EL (cell line): ENCODE measurements at places on chromosomes 16 and 17.
A peak's percentile ranks its signal among the peaks of the same experiment; 100 is the strongest.

GRCh38 chr17:79806446-79806760, 9.5 kb upstream of the CBX8 start:
- no peak for DNase-seq

GRCh38 chr17:49112936-49113335, 19.6 kb upstream of the B4GALNT2 start:
- no peak for DNase-seq

GRCh38 chr17:82603981-82604448, 44.2 kb downstream of the WDR45B start:
- DNase-seq, result no peak

- no peak for DNase-seq
These were observed 196.6 kb downstream of the RAB11FIP4 start for GRCh38 chr17:31588034-31588433.

DNA sequence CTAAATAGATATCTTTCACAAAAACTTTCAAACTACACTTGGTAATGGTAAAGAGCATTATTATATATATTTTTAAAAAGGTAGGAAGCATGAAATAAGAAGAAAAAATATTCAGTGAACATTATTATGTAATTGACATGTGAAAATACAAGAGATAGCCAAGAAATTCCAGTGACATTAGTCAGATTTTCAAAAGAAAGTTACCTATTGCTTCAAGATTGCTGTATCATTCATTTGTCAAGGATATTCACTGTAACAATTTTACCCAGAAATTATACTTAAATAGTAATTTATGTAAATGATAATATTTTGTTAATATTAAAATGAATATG, 350.2 kb downstream of the KIF2B start:
- no peak for DNase-seq

DNA sequence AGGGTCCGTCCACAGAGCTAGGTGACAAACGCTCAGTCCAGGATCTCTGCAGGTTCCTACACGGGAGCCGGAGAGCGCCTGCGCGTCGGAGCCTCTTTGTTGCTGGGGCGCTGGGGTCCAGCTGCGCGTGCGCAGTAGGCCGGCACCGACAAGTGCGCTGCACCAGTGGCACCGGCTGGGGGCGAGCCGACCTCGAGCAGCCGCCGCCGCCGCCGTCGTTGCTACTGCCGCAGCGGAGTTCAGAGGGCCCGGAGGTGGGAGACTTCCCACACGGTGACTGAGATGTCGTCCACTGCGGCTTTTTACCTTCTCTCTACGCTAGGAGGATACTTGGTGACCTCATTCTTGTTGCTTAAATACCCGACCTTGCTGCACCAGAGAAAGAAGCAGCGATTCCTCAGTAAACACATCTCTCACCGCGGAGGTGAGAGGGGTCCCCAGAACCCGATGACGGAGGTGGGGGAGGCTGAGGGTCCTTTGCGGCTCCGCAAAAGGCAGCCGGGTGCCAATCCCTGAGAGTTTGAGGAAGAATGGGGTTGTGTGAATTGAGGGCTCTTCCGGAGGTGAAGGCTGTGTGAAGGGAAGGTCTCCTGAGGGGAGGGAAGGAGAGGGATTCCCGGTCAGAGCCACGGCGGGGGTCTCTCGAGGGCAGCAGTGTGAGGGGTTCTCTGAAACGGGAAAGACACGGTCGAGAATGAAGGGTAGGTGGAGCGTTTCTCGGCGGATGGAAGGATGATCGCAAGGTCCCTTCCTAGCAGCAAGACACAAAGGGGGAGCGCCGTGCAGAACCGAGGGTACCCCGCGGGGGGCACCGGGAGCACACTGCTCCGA, at the start of gene GDPD1:
GDPD1 (plus strand) TSS at position 184 of the 831 bp plus-strand sequence; CDS start at position 283, 99 bp downstream.
- peak; percentile 92 for DNase-seq

DNA sequence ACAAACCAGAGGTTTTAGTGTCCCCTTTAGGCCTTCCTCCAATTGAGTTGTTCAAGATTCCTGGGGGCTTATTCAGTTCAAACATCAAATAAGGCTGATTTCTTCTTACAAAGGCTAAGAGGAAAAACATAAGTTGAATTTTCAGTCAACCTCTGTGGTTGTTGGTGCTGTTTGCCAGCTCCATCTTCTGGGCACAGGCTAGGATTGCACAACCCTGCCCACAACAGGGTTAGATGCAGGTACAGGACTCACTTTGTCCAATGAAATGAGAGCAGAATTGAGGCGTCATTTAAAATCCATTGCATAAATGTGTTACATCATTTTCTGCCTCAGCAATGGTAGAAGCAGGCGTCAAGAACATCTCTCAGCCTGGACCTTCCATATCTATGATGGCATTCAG, 173.3 kb downstream of the PMP22 start:
- DNase-seq, result peak; percentile 15

GRCh38 chr16:78448658-78449271, 349.3 kb downstream of the WWOX start:
- no peak for DNase-seq

DNA sequence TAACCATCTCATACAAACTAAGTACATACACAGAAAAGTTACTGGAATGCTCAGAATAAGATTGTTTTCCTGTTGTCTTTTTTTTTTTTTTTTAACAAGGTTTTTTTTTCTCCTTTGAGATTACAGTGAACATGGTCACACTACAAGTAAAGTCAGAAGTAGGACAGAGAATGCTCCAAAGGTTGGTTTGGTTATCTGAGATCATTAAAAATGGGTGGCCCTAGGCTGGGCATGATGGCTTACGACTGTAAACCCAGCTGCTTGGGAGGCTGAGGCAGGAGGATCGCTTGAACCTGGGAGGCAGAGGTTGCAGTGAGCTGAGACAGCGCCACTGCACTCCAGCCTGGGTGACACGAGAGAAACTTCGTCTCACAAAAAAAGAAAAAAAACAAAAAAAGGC, 6.9 kb upstream of the ST6GALNAC1 start:
- DNase-seq, result no peak

GRCh38 chr17:67474081-67474661, 97.1 kb downstream of the PITPNC1 start:
- peak; percentile 58 for DNase-seq

- no peak for DNase-seq
These were observed 24.9 kb downstream of the CDRT4 start for GRCh38 chr17:15442311-15443180.

GRCh38 chr16:21643785-21644184, 8.6 kb downstream of the IGSF6 start:
- DNase-seq, result no peak

GRCh38 chr17:6608321-6608720, 32.2 kb downstream of the KIAA0753 start:
- peak; percentile 46 for DNase-seq

GRCh38 chr17:73140566-73140965, 24.2 kb upstream of the SSTR2 start:
- no peak for DNase-seq

DNA sequence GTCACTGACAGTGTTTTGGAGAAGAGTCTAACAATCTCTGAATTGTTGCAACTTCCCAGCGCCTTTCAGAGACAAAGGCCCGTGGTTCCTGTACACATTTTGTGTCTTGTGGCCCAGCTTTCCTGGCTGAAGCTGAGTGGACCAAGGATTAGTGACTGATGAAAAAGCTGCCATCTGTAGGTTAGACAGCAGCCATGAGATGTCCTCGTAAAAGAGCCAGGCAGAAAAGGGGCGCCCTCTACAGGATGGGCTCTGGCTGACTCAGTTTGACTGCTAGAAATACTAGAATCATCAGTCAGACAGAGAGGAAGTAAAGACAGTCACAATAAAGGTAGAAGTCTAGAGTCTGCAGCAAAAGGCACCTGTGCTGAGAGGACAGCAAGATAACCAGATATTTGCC, 26.5 kb upstream of the NF1 start:
- DNase-seq, result peak; percentile 66
